ENCODE measurements at places on chromosomes 3 and 15. TPM values are rescaled to one million over a fixed set of nuclear protein-coding genes. Genes with fewer than 3 reads are reported as not detected.

The LMAN1L gene
- total RNA-seq = not detected

GRCh38 chr3:104436506-104436905 is 930.2 kb upstream of the ALCAM start:
- DNase-seq = no peak

DNA sequence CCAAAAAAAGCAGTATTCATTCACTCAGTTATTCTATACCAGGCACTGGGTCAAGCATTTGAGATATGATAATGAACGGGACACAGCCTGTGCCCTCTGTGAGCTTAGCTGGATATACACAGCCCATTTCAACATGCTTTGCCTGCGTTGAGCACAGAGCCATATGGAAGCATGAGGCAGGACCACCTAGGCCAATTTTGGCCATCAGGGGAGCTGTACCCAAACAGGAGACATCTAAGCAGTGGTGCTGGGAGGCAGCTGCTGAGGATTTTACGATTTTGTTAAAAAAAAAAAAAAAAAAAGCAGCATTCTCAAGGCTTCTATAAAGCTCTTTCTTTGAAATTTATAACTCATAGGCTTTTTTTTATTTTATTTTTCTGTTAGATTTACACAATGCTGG is 87.2 kb upstream of the SLC2A2 start:
- DNase-seq = no peak

DNA sequence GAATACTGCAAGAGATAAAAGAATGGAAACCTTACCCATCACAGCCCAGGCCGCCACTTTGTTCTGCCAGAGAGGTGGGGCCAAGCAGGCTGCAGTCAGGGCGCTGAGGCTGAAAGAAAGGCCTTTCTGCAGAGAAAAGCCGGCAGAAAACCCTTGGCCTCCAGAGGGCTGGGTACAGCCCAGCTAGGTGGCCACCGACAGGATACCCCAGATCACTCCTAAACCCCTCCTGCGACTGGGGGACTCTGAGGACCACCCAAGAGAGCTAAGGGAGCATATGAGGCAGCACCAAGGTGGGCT is 69.3 kb downstream of the SMAD6 start:
- DNase-seq = no peak

The PRR23A gene
- total RNA-seq = not detected

Data from activated naive CD4-positive, alpha-beta T cell treated with anti-CD3 and anti-CD28 coated beads for 36 hours (primary cell).